ENCODE measurements at places on chromosomes 4 and X.

DNA sequence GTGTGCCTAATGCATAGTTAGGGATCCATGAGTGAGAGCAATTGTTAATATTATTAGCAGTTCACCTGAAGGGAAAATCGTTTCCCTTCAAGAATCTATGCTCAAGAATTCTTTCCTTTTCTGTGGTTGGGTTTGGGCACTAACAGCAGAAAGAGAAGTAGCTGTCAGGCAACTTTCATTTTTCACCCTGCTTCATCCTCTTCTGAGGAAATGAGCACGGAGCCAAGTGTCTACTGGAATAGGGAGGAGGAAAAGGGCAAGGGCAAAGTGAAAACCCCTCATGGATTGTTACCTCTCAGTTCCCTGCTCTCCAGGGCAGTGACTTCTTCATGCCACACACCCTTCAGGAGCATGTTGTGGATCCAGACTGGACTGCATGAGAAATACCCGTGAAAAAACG, 2.6 kb upstream of the HPGDS start:
- no peak for DNase-seq

DNA sequence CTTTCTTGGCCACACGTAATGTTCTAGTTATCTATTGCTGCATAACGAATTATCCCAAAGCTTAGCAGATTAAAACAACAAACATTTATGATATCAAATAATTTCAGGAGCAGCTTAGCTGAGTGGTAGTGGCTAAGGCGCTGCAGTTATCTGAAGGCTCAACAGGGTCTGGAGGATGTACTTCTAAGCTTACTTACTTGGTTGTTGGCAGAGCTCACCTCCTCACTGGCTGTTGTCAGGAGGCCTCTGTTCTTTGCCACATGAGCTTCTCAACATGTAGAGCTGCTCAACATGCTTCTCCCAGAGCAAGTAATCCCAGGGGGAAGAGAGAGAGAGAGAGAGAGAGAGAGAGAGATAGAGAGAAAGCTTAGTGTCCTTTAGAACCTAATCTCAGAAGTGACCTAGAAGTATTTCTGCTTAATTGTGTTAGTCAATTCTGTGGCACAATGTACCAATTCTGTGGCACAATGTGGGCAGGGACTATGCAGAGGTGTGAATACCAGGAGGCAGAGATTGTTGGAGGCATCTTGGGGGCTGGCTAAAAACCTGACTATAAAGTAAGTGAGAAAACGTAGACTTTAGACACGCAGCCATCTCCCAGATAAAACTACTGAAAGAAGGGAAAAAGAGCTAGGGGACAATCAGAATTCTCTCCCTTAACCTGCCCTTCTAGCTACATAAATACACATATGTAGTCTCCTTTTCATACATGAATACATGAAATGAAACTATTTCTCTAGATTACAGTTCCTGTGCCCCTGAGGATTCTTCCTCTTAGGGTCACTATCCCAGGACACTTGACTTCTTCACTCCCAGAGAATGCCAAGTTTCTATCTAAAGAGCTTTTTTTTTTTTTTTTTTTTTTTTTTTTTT, 40.2 kb downstream of the HOPX start:
- no peak for DNase-seq

- peak; percentile 10 for DNase-seq
Measured at GRCh38 chr4:8201321-8201781, 2.3 kb downstream of the SH3TC1 start.

- no peak for DNase-seq
Measured at GRCh38 chr4:4396628-4397440, 9.9 kb downstream of the NSG1 start.

- no peak for DNase-seq
Measured at GRCh38 chr4:52836678-52837077, 25.4 kb upstream of the RASL11B start.

Data from stimulated activated CD4-positive, alpha-beta T cell treated with anti-CD3 and anti-CD28 coated beads, TNF-alpha, amount 100 ng/mL, for 4 hours (primary cell).